GM23248 (cell line): ENCODE measurements at places on chromosomes 5 and 9.

DNA sequence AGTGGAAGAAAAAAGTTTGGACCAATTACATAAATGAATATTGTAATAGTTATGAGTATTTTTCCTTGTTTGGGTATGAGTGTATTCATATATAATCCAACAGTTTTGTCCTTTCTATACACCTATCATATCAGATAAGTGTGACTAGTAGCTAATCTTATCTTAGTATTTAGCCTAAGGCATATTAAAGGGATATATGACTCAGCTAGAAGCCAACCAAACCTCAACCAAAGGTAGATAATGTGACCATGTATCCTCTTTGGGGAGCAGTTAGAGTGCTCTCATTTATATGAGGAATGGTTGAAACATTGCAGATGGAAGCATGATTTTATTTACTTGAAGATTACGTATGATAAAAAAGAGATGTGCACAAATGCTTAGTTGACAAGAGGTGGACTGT lies 370.0 kb upstream of the CTNND2 start:
- DNase-seq: no peak

DNA sequence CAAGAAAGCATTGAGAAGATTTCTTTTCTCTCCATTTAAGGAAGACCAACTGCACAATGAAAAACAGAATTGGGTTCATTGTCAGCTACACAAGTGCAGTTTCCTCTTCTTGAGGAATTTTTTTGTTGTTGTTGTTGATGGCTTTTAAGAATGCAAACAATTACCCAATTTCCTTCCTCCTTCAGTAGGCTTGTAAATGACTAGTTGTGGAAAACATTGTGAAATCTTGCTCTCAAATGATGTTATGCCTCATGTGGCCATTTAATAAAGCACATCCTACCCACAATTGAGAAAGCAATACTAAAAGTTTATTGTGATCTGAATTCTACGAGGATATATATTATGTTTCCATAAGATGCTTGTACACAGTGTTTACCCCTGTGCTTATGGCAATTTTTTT lies 171.6 kb downstream of the FAM174A start:
- peak; percentile 68 for DNase-seq

DNA sequence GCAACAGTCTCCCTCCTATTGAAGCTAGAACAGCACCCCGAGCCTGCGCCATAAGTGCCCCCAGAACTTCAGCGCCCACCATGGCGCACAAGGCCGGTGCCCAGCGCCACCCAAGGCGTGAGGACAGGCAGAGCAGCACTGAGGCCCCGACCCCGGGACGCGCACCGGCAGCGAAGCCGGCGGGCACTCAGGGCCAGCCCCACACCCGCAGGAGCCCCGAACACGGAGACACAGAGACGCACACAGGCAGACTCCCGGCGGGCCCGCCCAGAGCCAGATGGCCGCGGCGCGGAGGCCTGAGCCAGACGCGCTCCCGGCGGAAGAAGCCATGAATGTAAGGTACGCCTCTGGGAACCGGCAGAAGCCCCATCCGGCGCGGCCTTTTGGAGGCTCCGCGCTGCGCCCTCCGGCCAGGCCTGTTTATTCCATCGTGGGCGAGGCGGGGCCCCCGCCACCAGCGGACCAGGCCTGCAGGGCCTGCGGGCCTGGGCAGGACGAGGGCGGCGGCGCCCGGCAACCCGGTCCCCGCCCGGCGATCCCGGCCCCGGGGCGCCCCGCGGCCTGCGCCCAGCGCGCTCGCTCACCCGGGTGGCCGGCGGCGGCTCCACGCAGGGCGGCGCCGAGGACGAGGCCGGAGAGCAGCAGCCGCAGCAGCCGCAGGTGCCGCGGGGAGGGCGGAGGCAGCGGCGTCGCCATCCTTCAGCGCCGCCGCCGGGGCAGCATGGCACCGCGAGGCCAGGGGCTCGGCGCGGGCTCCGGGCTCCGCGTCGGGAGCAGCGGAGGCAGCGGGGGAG lies 486 bp downstream of the NPDC1 start:
- DNase-seq: peak; percentile 80

DNA sequence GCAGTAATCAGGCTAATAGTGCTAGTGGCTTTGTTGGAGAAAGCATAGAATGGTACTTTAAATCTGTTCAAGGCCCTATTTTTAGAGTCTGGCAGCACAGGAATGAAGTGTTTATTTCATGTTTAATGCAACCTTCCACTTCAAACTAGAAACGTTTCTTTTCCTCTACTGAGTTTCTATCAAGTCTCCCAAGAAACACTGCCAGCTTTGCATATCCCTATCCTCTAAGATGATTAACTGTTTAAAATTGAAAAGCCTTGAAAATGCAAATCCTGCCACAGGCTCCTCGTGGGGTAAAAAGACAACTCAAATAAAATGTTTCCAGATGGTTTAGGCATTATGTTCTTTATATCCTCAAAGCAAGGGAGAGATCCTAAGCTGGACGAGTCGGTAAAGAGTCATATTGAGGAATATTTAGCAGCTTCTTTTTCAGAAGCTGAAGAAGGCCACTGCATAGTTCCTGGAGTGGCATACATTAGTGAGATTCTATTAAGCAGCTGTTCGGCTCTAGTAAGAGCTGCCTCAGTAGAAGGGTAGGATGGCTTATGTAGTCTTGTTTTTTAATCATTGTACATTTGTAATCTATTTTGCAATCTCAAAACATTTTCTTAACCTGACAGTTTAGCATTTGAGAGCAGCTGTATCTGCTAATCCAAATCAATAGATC lies 251.2 kb downstream of the CHSY3 start:
- DNase-seq: no peak

- DNase-seq: peak; percentile 68
These were observed 20.6 kb upstream of the PTGES start for GRCh38 chr9:129773262-129774048.

DNA sequence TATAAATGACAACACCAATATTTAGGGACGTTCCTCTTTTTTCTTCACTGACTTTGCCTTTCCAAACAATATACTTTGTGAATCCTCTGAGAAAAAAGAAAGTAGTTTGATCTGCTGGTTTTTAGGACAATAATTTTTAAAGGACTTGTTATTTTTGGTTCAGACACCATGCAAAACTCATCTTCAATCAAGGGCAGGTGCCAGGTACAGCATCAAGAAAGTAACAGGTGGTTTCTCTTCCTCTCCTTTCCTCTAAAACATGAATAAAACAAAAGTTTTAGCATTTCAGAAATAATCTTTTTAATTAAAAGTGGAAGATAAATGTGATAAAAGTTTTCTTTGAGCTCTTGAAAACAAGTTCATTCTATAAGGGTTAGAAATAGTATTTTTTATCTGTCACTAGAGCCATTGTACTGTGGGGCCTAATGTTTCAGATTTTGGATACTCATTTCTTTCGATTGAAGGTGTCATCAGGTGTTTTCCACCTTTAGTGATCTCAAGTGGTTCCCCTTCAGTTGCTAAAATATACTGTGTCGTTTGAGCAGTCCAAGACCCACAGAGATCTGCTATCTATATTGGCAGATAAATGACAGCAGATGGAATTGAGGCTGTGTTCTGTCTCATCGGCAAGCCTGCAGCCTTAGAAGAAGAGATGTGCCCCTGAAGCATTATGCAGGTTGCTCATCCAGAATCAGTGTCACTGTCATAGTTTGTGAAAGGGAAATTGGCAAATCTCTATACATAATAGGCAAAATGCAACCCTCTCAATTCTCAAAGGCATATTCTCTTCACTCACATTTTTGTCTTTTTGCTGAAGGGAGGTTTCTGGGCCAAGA lies 499.7 kb downstream of the PDE4D start:
- no peak for DNase-seq

DNA sequence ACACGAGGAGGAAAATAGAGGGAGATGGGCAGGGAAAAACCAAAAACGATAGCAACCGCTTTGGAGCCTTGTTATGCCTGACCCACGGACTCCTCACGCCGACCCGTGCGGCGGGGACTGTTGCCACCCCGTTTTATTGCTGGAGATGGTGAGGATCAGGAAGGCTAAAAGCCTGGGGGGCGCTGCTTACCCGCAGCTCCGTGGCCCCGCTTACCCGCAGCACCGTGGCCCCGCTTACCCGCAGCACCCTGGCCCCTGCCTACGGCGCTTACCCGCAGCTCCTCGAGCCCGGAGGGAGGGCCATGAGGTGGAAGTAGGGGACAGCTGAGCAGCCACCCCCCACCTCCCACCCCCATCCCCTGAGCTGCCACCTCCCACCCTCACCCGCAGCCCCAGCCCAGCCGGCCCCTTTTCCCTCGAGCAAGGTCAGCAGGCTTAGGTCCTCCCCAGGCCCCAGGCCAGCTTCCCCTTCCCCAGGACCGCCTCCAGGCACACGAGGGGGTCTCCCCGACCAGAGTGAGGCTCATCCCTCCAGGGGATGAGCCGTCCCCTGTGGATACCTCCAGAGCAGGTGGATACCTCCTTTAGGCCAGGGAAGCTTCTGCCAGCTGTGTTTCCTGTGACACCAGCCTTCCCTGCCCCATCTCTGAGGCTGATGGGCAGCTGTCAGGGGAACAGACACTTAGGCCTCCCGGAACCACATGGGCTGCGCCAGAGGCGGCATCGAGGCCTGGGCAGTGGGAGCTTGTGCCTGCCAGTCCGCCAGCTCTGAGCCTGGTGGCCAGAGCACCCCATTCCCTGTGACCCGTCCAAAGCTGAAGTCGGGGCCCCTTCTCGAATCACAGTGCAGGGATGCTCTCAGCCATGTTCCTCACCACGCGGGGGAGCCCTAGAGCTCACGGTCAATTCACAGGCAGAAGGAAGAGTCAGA lies 92.3 kb downstream of the LMX1B start:
- DNase-seq: peak; percentile 59

DNA sequence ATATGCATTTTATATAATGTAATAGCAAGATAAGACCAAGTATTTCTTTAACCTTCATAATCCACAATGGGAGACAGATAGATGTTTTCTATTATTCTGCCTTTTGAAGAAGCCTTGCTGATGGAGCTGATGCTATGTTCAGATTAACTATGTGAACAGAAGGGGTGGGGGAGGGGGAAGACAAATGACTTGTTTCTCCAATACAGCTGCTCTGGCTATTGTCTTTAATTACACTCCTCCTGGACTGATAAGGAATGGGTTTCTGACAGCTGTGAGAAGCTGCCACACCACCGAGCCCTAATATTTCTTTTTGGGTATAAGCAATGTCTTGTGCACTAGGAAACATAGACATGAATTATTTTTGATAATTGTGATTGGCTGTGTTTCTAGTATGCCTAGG lies 62.0 kb downstream of the CAVIN4 start:
- DNase-seq: no peak

DNA sequence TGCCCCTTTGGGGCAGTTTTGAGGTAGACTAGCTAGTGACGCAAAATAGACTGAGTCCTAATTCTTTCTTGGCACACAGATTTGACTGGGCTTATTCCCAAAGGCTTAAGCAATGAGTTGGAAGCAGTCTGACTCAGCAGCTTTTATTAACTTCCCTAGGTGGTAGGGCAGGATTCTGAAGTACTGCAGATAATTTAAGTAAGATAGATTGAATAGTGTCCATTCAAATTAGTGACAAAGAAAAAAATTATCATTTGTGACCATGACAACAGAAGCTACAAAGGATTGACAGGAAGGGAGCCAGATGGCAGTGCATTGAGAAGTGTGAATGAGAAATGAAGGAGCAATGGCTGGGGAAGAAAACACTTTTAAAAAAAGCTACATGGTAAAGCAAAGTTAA lies 649.4 kb downstream of the CDH9 start:
- DNase-seq: no peak

DNA sequence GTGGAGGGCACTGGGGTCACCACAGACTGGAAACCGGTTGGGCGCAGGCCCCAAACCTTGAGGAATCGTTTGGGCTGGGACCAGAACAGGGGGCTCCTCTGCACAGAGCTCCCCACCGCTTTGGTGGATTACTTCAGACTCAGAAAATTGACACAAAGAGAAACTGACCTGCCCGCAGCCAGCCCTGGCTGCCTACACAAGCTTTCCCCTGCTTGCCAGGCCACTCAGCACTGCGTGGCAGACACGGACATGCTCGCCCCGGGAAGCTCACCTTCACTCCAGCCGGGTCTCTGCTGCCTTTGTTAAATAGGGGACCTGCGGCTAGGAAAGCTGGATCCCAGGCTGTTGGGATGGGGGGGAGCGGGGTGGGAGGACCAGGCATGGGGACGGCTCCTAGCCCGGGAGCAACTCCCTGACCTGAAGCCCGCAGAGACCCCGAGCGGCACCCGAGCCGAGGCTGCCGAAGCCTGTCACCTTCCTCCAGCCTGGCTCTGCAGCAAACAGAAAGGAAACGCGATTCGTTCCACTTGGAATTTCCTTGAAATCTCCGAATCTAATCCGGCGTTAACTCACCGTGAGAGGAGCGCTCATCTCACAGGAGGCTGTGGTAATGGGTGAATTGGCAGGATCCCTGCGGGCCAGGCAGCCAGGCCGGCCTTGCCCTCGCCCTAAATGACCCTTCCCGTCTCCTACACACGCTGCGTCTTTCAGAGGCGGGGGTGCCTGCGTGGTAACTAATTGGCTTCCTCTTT lies 8.8 kb downstream of the PAX5 start:
- DNase-seq: peak; percentile 37

- no peak for DNase-seq
These were observed 62.1 kb downstream of the SNCAIP start for GRCh38 chr5:122374110-122374509.

DNA sequence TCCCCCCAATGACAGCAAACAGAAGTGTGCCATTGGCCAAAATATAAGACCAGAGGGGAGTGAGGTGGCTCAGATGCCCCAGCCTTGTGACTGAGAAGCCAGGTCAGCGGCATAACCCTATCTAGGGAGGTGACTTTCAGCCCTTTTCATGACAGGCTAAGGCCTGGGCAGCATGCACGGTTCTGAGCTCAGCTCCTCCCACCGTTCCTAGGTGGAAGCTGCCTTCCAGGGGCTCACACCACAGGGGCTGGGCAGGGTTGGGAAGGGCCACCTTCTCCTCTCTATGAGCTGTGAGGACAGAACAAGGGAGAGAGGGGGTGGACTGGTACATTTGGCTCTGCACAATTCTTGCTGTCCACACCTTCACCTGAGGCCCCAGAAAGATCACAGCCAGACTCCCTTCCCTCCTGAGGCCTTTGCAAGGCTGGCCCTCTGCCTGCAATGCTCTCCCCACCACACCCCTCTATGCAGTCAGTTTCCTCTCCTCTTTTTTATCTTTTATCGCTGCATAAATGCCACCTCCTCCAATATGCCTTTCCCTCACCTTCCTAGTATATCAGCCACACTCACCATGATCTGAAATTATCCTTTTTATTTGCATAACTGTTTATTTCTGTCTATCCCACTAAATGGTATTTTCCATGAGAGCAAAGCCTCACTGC lies 5.1 kb upstream of the EGR1 start:
- no peak for DNase-seq

- DNase-seq: no peak
These were observed 22.7 kb downstream of the SLC12A7 start for GRCh38 chr5:1089146-1089545.

DNA sequence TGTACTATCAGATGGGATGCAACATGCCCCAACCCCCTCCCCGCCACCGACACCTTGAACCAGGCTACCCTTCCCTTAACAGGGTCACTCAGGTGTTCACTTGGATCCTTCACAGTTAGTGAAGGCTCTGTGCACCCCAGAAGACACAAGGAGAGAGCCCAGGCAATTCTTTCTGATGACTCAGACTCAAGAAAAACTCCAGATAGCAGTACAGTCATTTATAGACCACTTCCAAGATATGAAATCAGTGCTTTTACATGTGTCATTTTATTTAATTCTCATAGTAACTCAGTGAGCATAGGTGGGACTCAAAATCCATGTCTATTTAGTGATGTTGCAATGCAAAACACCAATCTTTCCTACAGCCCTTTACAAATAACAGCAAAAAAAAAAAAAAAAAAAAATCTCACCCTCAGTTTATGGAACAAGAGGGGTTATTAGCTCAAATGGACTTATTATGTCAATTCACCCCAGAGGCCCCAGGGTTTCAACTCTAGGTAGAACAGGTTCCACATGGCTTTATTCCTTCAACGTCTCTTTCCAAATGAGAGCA lies 71.9 kb downstream of the FOXD1 start:
- peak; percentile 78 for DNase-seq
